CD4-positive, alpha-beta T cell treated with Interleukin-15 for 4 hours (primary cell): ENCODE measurements at places on chromosomes 12 and 14.

DNA sequence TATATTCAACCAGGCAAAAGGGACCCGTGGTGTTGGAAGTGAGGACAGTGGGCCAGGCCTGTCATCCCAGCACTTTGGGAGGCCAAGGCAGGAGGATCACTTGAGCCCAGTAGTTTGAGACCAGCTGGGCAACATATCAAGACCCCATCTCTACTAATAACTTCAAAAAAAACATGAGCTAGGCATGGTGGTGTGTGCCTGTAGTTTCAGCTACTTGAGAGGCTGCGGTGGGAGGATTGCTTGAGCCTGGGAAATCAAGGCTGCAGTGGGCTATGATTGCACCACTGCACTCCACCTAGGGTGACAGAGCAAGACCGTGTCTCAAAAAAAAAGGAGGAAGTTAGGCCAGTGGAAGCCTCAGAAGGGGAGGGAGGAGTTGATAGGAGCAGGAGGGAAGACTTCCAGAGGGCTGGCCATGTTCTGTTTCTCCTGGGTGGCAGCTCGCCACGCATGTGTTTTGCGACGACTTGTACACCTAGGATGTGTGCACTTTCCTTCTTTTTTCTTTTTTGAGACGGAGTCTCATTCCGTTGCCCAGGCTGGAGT lies 10.1 kb downstream of the SLC25A29 start:
- no peak for DNase-seq

DNA sequence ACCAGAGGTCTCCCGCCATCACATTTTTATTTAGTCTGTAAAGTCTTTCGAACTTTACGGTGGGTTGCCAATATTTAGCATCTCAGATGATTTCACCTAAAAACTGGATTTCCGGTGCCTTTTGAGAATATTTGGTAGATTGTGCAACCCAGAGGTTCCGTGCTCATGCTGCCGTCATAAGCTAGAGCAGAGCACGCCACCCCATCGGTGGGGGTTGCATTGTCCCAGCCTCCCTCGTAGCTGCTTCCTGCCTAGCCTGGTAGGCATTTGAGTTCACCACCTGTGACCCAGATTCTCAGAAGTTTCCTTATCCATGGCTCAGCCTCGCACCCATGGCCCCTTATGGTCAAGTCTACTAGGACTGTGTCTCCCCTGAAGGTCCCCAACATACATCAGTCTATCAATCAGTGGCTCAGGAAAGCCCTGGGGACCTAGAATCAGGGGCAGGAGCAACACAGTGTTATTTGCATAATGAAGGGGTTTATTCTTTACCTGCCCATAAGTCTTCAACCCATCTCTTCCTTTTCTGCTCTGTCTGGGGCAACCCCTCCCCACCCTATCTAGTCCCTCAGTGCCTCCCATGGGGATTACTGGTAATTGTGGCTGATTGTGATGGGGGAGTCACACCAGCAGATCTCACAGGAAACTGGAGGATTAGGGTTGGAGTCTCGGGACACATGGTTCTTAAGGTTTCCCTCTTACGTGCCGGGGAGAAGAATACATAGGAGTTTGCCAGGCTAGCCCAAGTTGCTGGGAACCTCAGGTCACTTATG lies 152.3 kb downstream of the PHETA1 start:
- DNase-seq: no peak

DNA sequence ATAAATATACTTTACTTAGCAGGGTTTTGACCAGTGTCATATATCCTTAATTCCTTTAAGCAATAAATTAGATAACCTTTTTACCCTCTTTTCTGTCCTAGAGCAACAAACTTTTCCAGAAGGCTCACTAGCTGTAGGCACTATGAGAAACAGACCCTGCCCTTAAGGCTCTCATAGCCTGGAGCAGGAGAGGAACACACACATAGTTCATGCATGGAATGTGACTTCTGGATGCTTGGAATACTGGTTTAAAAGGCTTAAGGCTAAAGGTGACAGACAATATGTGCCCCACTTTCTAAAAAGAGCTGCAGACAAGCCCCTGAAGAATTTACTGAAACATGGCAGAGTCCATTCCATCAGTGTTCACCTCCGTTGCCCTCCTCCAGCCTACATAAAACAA lies 237.2 kb downstream of the TTC8 start:
- no peak for DNase-seq

DNA sequence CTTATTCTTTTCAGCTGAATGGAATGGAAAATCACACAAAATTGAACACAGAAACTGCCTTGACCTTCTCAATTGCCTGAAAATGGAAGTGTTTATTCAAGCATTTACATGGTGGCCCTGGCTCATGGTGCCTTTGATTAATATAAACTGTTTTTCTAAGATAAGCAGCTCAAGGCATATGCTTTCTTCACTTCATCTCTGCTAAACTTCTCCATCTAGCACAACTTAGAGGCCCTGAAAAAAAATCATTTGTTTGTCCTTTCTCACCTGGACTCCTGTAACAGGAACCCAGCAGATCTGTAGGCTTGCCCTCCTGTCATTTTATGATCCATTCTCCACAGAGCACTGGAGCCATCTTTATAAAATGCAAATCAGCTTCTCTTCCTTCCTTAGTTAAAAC lies 117.5 kb upstream of the KRR1 start:
- DNase-seq: no peak

DNA sequence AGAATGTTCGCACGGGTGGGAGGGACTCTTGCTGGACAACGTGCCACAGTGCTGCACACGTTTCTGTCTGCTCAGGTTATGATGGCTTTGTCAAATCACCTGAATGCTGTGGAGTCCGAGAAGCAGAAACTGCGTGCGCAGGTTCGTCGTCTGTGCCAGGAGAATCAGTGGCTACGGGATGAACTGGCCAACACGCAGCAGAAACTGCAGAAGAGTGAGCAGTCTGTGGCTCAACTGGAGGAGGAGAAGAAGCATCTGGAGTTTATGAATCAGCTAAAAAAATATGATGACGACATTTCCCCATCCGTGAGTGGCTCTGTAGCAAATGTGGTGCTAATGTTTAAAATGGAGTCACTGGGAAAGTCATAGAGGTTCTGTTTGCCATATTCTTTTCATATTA lies 28.5 kb downstream of the KLC1 start:
- no peak for DNase-seq

DNA sequence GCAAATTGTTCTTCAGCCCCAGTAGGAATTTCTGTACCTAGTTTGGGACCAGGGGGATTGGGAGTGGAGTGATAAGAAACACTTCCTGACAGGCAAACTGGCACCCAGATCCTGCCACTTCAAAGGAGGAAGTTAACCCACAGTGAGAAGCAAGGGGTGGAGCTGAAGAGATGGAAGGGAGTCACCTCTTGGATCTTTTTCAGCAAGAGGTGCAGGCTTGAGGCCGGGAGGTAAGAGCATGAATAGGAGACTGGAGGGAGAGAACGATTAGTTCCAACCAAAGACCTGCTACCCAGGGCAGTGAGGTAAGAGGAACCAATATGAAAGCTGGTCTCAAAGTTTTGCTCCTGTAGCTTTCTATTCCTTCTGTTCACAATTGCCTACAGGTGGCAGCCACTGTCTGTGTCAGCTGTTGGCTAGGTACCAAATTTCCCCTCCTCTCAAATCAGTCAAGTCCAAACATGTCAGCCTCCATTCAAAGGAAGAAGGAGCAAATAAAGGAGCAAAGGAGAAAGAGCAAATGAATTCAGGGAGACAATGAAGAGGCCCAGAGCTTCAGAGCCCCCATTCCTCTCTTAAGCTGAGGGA lies 14.9 kb upstream of the TAC3 start:
- no peak for DNase-seq

GRCh38 chr12:106919910-106920544 lies 35.7 kb upstream of the TMEM263 start:
- DNase-seq: peak; percentile 41

GRCh38 chr14:60067882-60068281 lies 23.8 kb upstream of the PCNX4 start:
- DNase-seq: no peak

- peak; percentile 53 for DNase-seq
These were observed 6.5 kb downstream of the NECAP1 start for GRCh38 chr12:8088574-8088973.

DNA sequence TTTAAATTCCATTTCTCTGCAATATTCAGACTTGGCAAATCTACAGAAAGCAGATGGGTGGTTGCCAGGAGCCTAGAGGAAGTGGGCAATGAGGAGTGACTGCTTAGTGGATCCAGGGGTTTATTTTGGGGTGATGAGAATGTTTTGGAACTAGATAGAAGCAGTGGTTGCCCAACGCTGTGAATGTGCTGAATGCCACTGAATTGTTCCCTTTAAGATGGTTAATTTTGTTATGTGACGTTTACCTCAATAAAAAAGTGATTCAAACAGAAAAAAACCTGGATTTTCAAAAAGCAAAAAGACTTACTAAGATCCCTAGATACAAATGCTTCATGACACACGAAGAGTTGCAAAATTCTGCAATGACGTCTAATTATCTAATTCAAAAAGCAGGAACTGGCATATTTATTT lies 34.2 kb downstream of the DAO start:
- no peak for DNase-seq

DNA sequence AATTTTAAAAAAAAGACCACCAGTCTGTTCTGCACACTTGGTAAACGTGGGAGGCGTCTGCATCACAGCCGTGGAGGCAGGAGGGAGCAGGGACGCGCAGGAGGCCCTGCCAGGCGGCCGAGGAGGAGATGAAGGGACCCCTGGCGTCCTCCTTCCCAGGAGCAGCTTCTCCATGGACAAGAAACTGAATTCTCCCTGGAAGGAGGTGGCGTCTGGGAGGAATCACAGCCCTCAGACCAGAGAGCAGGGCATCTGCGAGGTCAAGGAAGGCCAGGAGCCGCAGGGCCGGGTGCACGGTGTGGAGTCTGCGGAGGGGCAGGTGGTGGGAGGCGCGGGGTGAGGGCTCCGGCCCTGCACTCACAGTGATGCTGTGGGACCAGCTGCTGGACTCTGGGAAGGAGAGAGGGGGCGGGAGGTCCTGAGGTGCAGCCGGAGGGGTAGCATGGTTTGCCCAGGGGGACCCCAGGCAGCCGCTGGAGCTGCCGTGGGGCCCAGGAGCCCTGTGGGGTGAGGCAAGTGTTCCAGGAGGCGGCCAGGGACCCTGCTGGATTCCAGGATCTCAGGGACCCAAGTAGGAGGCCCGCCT lies 73.5 kb upstream of the GALNT9 start:
- no peak for DNase-seq

DNA sequence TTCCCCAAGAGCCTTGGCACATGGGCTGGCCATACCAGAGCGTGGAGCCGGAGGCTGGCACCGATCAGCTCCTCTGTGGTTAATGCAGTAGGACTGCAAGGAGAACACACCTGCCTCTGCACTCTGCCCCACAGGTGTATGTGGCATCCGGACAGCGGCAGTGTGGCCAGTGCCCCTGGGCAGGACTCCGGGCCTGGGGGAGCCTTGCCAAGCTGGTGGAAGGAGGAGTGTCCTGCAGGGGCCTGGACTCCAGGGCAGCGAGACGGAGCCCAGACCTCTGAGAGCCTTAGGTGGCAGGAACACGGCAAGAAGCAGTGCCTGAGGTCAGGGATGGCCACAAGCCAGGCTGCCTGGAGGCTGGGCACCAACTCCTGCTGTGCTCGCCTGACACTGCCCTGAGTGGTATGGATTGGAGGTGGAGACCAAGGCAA lies 5.3 kb upstream of the BEGAIN start:
- no peak for DNase-seq

- peak; percentile 55 for DNase-seq
These were observed 20.0 kb upstream of the TCP11L2 start for GRCh38 chr12:106282457-106283097.

- DNase-seq: no peak
These were observed 36.9 kb downstream of the BCL2L14 start for GRCh38 chr12:12107678-12108077.

DNA sequence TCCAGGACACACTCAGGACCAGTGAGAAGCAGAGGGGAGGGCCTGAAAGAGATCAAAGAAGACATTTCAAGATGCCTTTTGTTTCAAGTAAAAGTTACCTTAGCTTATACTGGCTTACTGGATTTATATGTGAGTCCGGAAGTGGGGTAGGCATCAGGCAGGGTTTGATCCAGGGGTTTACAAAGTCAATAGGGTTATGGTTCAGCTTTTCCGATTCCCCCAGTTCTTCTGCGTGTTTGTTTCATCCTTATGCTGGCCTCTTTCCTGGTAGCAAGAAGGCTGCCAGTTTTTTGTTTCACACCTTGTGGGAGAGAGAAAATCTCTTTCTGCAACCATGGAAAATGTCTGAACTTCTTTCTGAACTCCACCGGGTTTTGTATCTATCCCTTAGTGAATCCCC lies 126.3 kb downstream of the ESRRB start:
- no peak for DNase-seq

DNA sequence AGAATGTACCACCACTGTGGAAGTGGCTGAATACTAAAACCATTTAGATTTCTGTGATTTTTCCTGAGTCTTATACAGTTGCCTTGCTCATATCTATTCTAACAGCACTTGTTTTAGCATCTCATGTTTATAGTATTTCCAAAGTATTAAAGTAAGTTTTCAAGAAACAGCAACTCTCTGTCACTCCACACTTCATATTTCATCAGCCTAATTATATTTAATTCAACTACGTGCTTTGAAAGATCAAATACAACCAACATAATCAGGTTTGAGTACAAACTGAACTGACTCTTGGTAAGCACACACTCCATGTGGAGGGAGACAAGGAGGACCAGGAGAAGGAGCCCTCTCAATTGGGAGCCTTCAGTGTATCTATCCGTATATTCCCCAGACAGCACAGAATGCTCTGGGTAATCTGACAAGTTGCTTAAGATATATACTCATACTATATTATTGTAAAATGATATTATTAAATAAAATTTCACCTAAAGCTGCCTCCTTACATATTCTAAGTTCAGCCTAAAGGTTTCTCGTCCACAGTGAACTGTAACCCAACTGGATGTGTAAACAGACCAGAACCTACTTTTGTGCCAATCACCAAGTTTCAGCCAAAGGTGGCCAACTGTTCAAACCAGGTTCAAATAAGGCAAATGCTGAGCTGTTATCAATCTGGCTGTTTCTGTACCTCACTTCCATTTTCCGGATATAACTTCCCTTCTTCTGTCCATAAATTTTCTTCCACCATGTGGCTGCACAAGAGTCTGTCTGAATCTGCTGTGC lies 105.0 kb upstream of the RASSF8 start:
- DNase-seq: no peak

GRCh38 chr12:116525418-116526001 lies 33.7 kb upstream of the MAP1LC3B2 start:
- no peak for DNase-seq

GRCh38 chr12:24991209-24992049 lies 42.5 kb upstream of the BCAT1 start:
- DNase-seq: peak; percentile 73

DNA sequence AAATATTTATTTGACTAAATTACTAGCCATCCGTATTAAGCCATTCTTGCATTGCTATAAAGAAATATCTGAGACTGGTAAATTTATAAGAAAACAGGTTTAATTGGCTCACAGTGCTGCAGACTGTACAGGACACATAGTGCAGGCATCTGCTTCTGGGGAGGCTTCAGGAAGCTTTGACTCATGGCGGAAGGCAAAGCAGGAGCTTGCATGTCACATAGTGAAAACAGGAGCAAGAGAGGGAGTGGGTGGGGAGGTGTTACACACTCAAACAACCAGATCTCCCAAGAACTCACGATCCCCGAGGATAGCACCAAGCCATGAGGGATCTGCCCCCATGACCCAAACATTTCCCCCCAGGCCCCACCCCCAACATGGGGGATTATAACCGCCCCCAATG lies 26.7 kb upstream of the RAB21 start:
- DNase-seq: no peak
